ENCODE measurements at places on chromosomes 13 and 19. TPM values are rescaled to one million over a fixed set of nuclear protein-coding genes. Genes with fewer than 3 reads are reported as not detected.

GRCh38 chr19:5743630-5744029 lies 23.2 kb downstream of the CATSPERD start:
- no peak for DNase-seq

SERTM1 gene
- not detected for total RNA-seq

DNA sequence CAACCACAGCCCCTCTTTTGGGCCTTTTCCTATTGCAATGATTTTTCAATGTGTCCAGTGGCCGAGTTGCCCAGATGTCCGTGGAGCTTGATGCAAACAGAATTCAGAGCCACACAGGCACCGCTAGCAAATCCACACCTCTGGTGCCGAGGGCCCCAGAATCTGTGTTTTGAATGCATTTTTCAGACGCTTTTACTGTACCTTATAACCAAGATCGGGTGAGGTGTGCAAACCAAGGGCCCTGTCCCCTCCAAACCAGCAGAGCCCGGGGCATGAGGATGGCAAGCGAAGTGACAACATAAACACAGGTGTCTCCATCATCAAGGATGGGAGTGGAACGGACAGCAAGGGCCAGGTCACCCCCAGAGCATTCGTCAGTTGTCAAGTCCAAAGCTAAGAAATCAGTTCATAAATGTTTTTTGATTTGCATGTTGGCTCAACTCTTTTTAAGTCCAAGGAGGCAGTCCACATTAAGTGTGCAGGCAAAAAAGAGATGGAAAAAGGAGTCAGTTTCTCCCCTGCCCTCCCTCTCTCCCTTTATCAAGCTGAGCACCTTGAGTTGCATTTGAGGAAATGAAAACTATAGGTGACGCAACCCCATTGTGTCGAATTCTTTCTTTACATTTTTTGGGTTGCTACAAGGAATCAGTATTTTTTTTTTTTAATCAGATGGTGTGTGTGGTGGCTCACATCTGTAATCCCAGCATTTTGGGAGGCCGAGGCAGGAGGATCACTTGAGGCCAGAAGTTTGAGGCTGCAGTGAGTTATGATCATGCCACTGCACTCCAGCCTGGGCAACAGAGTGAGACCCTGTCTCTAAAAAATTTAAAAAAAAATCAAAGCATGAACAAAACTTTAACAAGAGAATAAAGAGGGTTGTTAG lies 2.9 kb downstream of the CCDC8 start:
- DNase-seq, result no peak

SETDB2 gene
- total RNA-seq, result 8.6 TPM

FXYD3 gene
- total RNA-seq, result 13.5 TPM

DNA sequence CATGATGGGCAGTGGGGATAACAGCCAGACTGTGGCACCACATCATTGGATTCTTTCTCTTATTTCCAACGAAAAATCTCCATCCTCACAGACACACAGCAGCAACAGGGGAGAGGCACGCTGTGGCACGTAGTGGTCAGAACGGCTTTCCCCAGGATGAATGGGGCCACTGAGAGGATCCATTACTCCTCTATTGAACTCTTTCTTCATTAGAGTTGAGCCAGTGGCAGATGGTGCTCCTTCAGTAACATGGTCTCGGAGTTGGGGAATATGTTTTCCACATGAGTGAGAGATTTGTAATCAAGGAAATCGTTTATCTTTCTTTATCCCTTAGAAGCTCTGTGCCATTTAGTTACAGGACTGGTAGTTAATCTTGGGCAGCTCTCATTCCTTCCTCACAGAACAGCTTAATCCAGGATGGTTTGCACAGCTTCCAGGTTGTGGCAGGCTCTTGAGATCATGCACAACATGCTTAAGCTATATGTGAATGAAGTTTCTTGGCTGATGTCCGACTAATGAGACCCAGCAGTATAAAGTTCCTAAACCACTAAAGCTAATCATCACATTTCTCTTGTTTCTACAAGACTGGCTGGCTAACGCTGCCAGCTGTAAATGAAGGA lies 180.5 kb upstream of the SLC10A2 start:
- DNase-seq, result no peak
